ENCODE measurements at places on chromosomes 2 and 18.
A peak's percentile ranks its signal among the peaks of the same experiment; 100 is the strongest.

DNA sequence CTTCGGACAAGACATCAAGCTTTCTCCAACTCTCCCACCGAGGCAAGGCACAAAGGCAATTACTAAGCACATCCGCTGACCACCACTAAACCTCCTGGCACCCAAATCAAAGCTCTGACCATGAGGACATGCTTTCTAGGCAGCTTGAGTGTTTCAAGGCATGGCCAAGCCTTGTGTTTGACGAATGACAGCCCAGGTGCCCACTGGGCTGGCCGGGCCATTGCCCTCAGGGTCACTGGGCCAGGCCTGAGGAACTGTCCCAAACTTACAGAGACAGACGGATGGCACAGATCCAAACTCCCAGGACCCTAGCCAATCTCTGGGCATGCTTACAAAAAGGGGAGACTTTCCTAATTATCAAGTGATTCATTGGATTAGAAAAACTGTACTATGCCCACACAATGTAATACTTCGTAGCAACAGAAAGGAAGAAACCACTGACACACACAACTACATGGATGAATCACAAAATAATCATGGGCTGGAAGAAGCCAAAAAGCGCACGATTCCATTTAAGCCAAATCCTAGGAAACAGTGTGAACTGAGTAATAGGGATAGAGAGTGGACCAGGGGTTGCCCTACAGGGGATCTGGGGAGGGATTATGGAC lies 20.2 kb downstream of the CRACDL start:
- no peak for DNase-seq

- peak; percentile 92 for DNase-seq
Observed at GRCh38 chr2:183124222-183124956, at the start of gene NUP35. NUP35 (plus strand) TSS chr2:183124443; CDS start chr2:183124458, 15 bp downstream.

DNA sequence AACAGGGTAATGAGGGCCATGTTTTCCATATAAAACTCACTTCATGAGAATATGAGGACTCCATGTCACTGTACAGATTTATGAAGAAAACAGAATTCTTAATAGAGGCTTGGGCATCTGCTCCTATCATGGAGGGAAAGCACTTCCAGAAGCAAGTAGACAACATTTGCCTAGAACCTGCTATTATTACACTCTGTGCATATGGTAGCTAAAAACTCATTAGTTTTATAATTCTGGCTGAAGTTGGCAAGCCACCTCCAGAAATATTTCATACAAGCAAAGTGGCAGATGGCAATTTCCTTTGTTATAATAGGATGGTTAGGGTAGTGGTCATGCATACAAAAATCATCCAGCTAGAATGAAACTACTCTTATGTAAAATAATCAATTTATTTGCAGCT lies 65.8 kb upstream of the TLK1 start:
- DNase-seq = no peak

GRCh38 chr2:241893265-241893664 lies 23.7 kb downstream of the RTP5 start:
- no peak for DNase-seq

DNA sequence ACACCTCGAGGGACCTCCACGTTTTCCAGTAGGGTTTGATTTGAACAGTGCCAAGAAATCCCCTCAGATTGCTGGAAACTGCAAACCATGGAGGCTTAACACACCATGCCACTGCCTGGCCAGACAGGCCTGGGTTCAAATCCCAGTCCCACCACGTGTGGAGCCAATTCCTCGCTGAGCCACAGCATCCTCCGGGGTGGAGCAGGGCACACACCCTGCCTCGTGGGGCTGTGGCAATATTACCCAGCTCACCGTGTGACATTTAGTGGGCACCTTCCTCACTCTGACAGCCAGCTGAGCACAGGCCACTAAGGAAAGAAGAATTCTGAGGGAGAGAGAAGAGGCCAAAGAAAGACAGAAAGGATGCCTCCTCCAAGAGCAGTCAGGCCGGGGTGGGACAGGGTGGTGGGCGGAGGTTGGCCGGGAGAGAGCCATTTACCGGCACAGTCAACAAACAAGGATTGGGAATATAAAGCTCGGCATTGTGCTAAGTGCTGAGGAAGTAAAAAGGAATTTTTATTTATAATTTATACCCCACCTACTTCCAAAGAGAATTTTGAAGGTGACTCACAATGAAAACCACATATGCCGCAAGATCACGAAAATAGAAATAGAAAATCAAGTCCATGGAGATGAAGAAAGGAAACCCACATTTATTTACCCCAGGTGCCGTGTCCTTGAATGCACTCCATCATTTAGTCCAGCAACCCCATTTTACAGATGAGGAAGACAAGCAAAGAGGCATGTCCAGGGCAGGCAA lies 111.5 kb downstream of the MCFD2 start:
- DNase-seq = no peak

- DNase-seq = no peak
Observed at GRCh38 chr2:27408601-27409320, 630 bp downstream of the PPM1G start.

- DNase-seq = no peak
Observed at GRCh38 chr2:60216452-60216995, 336.9 kb downstream of the BCL11A start.

- DNase-seq = no peak
Observed at GRCh38 chr2:60899230-60899891, 18.0 kb downstream of the REL start.
